Retina (tissue), 1 donor: ENCODE measurements at places on chromosomes 11 and 22.

DNA sequence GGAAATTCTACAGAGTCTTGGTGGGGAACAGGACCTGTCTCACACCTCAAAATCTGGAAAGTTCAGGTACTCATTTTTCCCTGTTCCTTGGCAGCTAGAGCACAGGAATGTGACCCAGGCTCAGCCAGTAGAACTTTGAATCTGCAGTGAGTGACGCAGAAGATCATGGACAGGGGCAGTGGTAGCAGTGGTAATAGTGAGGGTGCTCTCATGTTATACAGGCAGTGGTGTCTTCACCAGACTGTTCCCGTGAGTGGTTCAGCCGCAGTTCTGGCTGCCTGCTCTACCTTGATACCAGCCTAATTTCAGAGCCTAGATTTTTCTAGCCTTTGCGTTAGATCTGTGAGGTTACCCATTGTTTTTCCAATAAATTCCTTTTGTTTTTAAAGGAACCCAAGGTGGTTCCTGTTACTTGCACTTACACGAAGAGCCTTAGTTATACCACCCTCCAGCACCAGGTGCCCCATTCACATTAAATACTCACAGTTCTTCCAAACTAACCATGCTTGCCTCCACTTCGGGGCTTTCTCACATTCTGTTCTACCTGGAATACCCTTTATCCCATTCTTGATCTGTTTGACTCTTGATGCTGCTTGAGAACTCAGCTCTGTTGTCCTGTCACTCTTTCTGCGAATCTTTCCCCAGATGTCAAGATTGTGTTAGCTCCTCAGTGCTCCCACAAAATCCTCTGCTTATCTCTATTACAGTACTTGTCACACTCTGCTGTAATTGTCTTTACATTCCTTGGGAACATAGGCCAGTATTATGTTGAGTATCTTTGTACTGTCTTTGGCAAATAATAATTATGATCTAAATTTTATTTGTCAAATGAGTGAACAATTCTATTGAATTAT, 47.8 kb downstream of the SWAP70 start:
- DNase-seq, result no peak

DNA sequence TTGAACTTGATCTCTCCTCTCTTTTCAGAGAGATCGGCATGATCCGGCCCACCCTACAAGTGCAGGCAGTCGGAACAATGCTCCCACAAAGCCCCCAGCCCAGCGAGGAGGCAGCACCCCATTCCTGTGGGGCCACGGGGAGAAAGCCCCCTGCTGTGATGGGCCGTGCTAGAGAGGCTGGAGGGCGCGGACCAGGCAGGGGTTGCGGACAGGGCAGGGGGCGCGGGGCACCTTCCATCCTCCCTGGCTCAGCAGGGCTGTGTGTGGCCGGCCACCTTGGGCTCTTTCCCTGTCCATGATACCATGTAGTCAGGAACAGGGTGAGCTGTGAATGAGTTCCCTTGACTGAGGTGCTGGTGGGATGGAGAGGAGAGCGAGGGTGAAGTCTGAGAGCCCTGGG, 379.8 kb downstream of the BRD1 start:
- DNase-seq, result no peak

DNA sequence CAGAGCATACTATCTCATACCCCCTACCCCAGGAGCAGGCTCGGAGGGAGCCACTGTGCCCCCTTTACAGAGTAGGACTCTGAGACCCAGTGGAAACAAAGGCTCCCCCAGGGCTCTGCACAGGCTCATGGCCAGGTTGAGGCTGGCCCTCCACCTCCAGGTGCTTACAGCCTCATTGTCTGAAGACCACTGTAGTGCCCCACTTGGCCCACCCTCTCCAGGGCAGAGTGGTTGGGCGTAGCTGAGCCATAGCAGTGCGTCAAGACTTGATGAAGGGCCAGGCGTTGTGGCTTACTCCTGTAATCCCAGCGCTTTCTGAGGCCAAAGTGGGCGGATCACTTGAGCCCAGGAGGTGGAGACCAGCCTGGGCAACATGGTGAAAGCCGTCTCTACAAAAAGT, 1.7 kb downstream of the ANKRD13D start:
- no peak for DNase-seq

GRCh38 chr11:74806267-74806666, 57.6 kb downstream of the RNF169 start:
- no peak for DNase-seq

DNA sequence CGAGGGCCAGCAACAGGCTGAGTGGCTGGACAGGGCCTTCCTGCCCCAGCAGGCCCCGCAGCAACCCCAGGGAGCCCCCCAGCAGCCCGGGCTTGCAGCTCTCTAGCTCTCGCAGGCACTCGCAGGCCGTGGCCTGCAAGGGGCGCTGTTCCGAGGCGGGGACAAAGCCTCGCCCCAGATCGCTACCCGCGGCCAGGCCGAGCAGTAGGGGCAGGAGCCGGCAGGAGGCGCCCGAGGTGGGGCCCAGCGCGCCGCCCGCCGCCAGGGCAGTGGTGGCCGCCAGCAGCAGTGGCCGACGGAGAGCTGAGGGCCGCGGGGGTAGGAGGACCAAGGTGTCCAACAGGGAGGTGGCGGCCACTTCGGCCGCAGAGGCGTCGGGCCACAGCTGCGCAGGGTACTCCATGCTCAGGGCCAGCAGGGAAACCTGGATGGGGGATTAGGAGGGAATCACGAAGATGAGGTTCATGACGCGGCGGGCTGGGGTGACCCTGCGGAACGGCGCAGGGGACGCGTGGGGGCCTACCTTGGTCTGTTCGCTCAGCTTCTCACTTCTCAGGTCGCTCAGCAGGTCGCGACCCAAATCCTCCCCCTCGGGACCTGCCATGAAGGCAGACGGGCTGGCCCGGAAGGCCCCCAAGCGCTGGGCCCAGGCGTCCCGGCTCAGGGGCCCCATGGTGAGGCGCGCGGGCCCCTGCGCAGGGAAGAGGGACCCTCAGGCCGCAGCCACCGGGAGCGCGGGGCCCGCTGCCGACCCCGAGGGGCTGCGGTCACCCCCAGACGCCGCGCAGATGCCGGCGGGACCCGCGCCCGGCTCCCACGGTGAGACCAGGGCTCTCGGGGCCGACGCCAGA, 632 bp downstream of the AP5B1 start:
- peak; percentile 82 for DNase-seq

GRCh38 chr22:41963453-41964111, 5.7 kb upstream of the SEPTIN3 start:
- DNase-seq, result no peak

GRCh38 chr11:117735350-117735977, 61.6 kb downstream of the DSCAML1 start:
- no peak for DNase-seq

DNA sequence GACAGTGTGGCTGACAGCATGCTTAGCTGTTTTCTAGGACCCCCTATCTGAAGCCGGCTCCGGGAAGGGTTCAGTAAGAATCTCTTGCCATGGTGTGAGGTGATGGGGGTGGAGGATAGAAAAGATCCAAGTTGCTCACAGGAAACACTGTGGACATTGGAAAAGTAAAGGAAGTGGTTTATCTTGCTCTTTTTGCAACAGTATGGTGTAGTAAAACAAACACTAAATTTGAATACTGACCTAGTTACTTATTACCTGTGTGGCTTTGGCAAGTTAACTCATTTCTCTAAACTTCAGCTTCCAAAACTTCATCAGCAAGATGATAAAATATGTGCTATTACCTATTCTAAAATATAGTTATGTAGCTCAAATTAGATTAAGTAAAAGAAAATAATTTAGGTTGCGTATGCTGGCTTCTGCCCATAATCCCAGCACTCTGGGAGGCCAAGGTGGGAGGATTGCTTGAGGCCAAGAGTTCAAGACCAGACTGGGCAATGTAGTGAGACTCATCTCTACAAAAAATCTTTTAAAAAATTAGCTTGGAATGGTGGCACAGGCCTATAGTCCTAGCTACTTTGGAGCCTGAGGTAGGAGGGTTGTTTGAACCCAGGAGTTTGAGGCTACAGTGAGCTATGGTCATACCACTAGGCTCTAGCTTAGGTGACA, 51.6 kb upstream of the APOA1 start:
- DNase-seq, result no peak

DNA sequence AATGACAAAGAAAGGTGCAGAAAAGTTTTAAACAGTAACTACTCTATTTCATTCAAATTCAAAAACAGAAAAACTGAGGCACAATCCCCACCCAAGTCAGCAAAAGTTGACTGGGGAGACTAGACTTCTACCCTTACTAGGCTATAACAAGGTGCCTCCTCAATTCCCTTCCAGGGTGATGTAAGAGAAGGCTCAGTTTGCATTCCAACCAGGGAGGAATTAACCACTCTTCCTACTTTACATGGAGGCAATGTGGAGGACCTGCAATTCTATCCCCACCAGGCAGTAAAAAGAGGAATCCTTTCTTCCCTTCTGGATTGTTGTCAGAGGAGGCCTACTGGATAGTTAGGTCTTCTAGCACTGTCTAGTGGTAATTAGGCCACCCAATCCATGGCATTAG, 26.1 kb downstream of the TYR start:
- no peak for DNase-seq

DNA sequence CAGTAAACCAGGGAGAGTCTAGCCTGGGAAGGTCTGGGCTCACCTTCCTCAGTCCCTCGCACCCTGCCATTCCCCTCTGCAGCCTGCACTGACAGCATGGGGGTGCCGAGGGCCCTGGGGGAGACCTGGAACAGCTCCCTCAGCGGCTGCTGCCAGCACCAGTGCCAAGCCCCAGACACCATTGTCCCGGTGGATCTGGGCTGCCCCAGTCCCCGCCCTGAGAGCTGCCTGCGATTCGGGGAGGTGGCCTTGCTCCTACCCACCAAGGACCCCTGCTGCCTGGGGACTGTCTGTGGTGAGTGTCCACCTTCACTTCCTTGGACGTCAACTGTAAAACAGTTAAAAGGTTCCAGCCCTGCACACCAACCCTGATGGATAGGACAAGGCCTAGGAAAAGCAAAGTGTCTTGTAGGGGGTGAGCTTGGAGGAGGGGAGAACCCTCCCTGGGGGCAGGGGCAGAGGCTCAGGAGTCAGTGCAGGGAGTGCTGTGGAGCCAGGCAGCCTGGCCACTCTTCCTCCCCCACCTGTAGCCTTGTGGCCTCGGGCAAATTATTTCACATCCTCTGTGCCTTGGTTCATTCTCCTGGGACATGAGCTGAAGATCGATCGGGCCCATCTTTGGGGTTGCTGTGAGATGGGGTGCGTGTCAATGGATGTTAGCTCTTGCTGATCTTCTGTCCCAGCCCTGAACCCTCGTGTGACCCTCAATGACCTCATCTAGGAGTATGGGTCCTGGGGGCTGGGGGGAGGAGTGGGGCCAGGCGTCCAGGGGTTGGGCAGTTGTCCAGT, 85.2 kb upstream of the MYOD1 start:
- no peak for DNase-seq

GRCh38 chr11:108944471-108945178, 279.8 kb downstream of the DDX10 start:
- DNase-seq, result no peak

DNA sequence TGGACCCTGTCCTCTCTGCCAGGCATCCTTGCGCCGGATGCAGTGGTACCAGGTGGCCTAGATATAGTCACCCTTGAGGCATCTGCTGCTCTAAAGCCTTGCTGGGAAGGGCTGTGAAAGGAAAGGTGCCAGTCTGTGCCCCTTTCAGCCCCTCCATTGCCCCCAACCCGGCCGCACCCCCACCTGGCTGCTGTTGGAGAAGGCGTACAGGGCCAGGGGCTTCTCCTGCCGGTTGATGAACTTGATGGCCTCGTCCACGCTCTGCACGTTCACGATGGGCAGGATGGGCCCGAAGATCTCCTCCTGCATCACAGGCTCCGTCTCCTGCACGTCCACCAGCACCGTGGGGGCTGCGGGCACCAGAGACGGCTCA, 10.2 kb downstream of the ALDH3B2 start:
- DNase-seq, result no peak

DNA sequence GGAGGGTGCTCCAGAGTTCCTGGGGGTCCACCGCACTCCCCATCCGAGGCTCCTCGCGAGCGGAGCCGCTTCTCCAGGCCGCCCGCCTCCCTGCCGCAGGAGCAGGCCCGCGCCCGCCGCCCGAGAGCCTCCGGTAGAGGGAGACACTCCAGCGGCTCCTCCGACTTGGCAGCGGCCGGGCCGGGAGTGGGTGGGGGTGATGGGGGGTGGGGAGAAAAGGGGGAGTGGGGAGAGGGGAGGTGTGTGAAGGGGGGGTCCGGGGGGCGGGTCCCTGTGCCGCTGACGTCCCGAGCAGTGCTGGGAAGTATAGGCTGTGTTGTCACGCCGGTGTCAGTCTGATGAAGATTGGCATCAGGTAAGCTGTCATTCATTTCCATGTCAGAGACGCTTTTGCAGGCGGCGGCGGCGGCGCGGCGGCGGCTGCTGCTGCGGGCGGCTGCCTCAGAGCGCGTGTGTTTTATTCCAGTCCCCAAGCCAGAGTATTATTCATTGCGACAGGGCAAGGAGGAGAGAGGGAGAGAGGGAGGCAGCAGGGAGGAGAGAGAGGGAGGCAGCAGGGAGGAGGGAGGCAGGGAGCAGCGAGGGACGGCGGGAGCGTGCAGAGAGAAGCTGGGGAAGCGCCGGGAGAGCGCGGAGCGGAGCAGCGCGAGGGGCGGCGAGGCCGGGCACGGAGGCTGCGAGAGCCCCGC, at the start of gene PKNOX2:
Gene PKNOX2 (plus strand): TSS at position 330 of the 689 bp plus-strand sequence. CDS start 186,555 bp downstream, outside the sequence.
- peak; percentile 93 for DNase-seq

DNA sequence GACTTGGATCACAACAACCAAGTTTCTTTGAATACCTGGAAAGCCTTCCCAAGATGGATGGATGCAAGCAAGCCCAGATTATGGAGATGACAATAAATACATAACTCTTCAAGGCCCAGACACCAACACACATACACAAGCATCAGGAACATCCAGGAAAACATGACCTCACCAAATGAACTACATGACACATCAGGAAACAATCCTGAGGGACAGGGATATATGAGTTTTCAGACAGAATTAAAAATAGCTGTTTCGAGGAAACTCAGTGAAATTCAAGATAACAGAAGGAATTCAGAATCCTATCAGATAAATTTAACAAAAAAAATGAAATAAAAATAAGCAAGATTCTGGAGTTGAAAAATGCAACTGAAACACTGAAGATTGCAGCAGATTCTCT, 659.4 kb downstream of the METTL15 start:
- no peak for DNase-seq

DNA sequence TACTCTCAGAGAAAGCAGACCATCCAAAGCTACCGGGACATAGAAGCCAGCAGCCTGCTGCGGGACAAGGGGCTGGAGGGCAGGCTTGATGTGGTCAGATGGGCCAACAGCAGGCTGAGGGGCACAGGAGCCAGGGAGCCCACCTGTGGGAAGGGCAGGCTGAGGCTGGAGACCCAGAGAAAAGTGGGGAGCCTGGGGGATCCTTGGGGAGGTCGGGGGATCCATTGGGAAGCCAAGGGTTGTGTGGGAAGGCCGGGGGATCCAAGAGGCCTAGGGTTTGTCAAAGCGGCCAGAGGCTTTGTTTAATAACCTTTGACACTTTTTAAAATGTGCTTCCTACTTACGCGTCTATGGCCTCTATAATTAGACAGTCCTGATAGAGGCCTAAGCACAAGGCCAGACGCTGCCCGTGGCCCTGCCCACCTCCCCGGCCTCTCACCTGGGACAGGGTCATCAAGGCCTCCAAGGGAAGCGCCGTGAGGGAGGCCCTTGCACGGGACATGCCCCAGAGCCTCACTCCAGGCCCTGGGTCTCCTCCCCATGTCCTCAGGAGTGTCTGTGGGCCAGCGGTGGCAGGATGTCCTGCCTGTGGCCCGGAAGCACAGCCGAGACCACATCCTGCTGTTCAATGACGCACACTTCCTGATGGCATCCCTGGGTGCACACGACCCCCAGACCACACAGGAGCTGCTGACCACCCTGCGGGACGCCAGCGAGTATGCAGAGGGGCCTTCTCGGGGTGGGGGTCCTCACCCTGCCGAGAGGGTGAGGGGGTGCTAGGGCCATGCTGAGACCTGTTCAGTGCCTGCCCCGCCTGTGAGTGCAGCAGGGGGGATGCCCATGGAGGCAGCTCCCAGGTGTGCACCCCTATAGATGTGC, 8.6 kb upstream of the GTSE1 start:
- DNase-seq, result no peak
